ENCODE measurements at places on chromosomes 7 and 10.
A peak's percentile ranks its signal among the peaks of the same experiment; 100 is the strongest.

GRCh38 chr7:152959610-152960009, 200.1 kb downstream of the ACTR3B start:
- no peaks in the 10 kb centered on the region for H3K36me3 ChIP-seq
- DNase-seq = no peak

DNA sequence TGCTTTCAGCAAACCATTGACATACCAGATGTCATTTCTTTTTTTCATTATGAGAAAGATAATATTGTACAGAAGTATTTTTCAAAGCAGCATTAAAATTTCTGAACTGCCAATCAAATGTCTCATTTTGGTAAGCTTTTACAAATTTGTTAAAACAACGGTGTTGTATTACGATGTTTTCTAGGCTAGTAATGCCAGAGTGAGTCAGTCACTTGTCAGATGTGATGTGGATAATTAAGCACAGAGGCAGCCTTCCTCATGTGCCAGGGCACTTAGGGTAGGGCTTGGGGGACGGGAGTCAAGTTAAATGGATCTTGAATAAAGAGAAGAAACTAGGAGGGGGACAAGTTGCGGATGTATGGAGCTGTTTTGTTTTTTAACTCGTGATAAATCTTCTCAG, 10.1 kb downstream of the PSTK start:
- DNase-seq = no peak
- H3K4me3 ChIP-seq = no peak overlapping the region
- peaks cover 18% of the 10 kb centered on the region for H3K36me3 ChIP-seq
- peak overlapping the region; percentile 97 for H3K27ac ChIP-seq
- peaks cover 5% of the 10 kb centered on the region for H3K4me1 ChIP-seq

DNA sequence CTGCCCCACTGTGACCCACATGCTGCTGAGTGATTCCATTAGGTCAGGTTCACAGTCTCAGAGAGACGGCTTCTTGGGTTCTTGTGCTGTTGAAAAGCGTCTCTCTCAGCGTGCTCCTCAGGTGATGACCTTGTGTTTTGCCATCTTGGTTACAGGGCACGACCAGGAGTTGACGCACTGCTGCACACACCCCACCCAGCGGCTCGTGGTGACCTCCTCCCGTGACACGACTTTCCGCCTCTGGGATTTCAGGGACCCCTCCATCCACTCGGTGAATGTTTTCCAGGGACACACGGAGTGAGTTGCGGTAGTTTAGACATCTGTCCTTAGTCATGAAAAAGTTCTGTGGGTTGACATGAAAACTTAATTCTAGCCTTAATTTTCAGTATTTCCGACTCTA, 48.8 kb downstream of the WDR37 start:
- no peak overlapping the region for H3K4me3 ChIP-seq
- peaks cover 33% of the 10 kb centered on the region for H3K4me1 ChIP-seq
- peak overlapping the region; percentile 15 for H3K27ac ChIP-seq
- no peaks in the 10 kb centered on the region for H3K27me3 ChIP-seq
- H3K36me3 ChIP-seq = peaks cover 87% of the 10 kb centered on the region
- no peak for DNase-seq

DNA sequence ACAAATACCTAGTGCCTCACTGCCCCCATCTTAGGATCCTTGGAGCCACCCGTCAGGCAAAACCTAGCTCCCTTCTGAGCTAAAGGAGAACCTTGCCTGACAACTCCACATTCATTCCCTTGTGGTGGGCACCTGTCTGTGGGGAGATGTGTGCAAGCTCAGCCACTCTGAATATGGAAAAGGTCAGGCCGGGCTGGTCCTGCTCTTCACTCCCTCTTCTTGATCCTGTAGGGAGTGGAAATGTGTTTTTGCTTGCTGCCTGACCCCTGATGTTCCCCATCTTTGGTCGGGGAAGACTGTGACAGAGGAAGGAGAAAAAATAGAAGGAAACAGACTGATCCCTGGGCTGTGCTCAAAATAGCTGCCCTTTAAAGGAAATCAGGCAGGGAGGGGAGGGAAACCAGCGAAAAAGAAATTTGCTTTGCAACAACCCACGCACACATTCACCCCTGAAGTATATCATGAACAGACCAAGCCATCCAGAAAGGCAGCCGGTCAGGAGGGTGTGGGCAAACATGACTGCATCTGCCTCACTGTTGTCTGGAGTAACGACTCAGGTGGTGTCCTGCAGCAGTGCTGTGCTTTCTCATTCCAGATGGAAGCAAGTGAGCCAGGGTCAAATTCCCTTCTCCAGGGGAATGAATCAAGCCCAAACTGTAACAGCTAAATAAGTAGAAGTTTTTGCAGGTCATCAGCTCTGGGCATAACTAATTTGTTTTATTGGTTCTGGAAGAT, 74.0 kb downstream of the SCRN1 start:
- DNase-seq = no peak
- peaks cover 37% of the 10 kb centered on the region for H3K36me3 ChIP-seq
- no peak overlapping the region for H3K4me3 ChIP-seq
- H3K4me1 ChIP-seq = peaks cover 18% of the 10 kb centered on the region
- H3K27me3 ChIP-seq = no peaks in the 10 kb centered on the region
- peak overlapping the region; percentile 77 for H3K27ac ChIP-seq

GRCh38 chr7:98329100-98329790, 47.8 kb downstream of the BRI3 start:
- H3K27ac ChIP-seq = peak overlapping the region; percentile 87
- H3K27me3 ChIP-seq = peaks cover 13% of the 10 kb centered on the region
- peaks cover 16% of the 10 kb centered on the region for H3K4me1 ChIP-seq
- no peak for DNase-seq

GRCh38 chr10:37754538-37755323, 102.7 kb downstream of the ZNF248 start:
- no peak overlapping the region for H3K4me3 ChIP-seq
- H3K27me3 ChIP-seq = peaks cover 3% of the 10 kb centered on the region
- peaks cover 4% of the 10 kb centered on the region for H3K36me3 ChIP-seq
- no peaks in the 10 kb centered on the region for H3K4me1 ChIP-seq
- H3K27ac ChIP-seq = no peak overlapping the region

DNA sequence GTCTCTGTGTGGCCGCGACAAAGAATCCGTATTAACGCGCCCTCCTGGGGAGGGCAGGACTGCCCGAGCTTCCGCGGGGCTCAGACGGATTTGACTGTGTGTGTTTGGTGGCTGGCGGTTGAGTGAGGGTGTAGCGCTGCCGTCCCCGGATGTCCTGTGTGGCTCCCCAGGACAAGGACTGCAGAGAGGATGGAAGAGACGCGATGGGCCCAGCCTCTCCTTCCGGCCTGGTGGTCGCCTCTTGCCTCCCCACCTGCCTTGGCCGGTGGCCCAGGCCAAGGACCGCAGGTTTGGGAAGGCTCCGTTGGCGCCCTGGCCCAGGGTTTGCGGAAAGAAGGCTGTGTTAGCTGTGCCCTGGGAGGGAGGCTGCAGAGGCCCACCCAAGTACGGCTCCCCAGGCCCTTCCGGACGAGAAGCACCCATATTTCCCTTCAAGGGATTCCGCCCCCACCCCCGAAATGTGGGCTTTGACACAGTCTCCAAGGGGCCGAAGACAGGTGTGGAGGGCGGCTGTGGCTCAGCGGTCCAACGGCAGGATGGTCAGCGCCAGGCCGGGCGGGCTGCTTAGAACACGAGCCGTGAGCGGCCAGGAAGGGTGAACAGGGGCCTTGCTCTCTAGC, 2.3 kb downstream of the UNCX start:
- peak overlapping the region; percentile 81 for H3K4me3 ChIP-seq
- H3K27me3 ChIP-seq = peaks cover 89% of the 10 kb centered on the region
- no peaks in the 10 kb centered on the region for H3K36me3 ChIP-seq
- DNase-seq = peak; percentile 44
- no peak overlapping the region for H3K27ac ChIP-seq
- peaks cover 44% of the 10 kb centered on the region for H3K4me1 ChIP-seq

GRCh38 chr7:2760098-2760889, 72.3 kb downstream of the AMZ1 start:
- H3K27me3 ChIP-seq = peaks cover 2% of the 10 kb centered on the region
- peak overlapping the region; percentile 90 for H3K27ac ChIP-seq
- peaks cover 54% of the 10 kb centered on the region for H3K36me3 ChIP-seq
- DNase-seq = no peak

- H3K4me3 ChIP-seq = no peak overlapping the region
- peaks cover 12% of the 10 kb centered on the region for H3K27me3 ChIP-seq
- no peak overlapping the region for H3K27ac ChIP-seq
Measured at GRCh38 chr10:69232252-69232651, 12.1 kb downstream of the HKDC1 start.

DNA sequence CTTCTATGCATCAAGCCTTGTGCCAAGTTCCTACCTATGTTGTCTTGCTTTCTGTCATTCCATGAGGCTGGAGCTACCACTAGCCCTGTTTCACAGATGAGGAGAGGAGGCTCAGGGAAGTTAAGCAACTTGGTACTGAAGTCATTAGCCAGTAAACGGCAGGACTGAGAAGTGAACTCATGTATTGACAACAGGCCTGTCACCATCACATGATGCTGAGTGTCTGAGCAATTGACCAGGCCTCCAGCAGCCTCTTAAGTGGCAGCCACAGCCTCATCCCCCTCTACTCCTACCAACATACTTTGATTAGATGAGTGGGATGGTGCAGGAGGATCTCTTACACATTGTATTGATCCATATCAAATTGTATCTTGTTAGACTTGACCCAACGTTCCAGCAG, 317.6 kb downstream of the GRID1 start:
- H3K4me3 ChIP-seq = no peak overlapping the region
- H3K4me1 ChIP-seq = no peaks in the 10 kb centered on the region
- H3K27ac ChIP-seq = no peak overlapping the region
- DNase-seq = no peak
- H3K36me3 ChIP-seq = no peaks in the 10 kb centered on the region
- peaks cover 5% of the 10 kb centered on the region for H3K27me3 ChIP-seq

- DNase-seq = no peak
- H3K36me3 ChIP-seq = no peaks in the 10 kb centered on the region
- peaks cover 34% of the 10 kb centered on the region for H3K4me1 ChIP-seq
- H3K27ac ChIP-seq = no peak overlapping the region
- no peak overlapping the region for H3K4me3 ChIP-seq
Measured at GRCh38 chr7:922334-923107, 32.0 kb downstream of the ADAP1 start.

GRCh38 chr7:107643407-107643806, 17.2 kb upstream of the SLC26A4 start:
- no peaks in the 10 kb centered on the region for H3K36me3 ChIP-seq
- peaks cover 11% of the 10 kb centered on the region for H3K4me1 ChIP-seq
- no peak for DNase-seq
- no peak overlapping the region for H3K27ac ChIP-seq
- no peak overlapping the region for H3K4me3 ChIP-seq

- no peak overlapping the region for H3K4me3 ChIP-seq
- DNase-seq = no peak
- H3K27me3 ChIP-seq = no peaks in the 10 kb centered on the region
- H3K36me3 ChIP-seq = peaks cover 71% of the 10 kb centered on the region
- H3K27ac ChIP-seq = no peak overlapping the region
Measured at GRCh38 chr10:7378602-7379403, 32.0 kb downstream of the SFMBT2 start.

DNA sequence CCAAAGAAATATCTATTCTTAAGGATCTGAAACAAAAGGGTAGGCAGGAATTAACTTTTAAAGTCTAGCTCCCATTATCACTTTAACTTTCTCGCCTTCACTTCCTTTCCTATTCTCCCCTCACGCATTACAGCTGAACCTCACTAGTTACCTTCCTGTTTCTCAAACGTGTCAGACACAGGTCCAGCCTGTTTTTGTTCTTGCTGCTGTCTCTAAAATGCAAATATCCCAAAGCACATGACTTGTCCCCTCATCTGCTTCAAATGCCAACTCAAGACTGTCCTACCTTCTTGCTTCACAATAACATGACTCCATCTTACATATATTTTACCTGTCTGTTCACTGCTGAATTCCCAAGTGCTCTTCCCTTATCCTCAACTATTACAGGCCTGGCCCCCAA, 17.6 kb downstream of the ZDHHC6 start:
- DNase-seq = no peak
- H3K4me3 ChIP-seq = no peak overlapping the region
- H3K4me1 ChIP-seq = no peaks in the 10 kb centered on the region

- peaks cover 2% of the 10 kb centered on the region for H3K27me3 ChIP-seq
- H3K27ac ChIP-seq = no peak overlapping the region
- DNase-seq = no peak
- no peaks in the 10 kb centered on the region for H3K36me3 ChIP-seq
Measured at GRCh38 chr10:12719365-12719764, 282.1 kb downstream of the CCDC3 start.

- H3K27ac ChIP-seq = peak overlapping the region; percentile 69
- peaks cover 22% of the 10 kb centered on the region for H3K27me3 ChIP-seq
- peak overlapping the region; percentile 95 for H3K4me3 ChIP-seq
- peaks cover 42% of the 10 kb centered on the region for H3K4me1 ChIP-seq
Measured at GRCh38 chr7:82443036-82443546, 486 bp downstream of the CACNA2D1 start.

- peaks cover 40% of the 10 kb centered on the region for H3K36me3 ChIP-seq
- peaks cover 25% of the 10 kb centered on the region for H3K4me1 ChIP-seq
Measured at GRCh38 chr10:132602614-132603013, 65.0 kb downstream of the INPP5A start.

DNA sequence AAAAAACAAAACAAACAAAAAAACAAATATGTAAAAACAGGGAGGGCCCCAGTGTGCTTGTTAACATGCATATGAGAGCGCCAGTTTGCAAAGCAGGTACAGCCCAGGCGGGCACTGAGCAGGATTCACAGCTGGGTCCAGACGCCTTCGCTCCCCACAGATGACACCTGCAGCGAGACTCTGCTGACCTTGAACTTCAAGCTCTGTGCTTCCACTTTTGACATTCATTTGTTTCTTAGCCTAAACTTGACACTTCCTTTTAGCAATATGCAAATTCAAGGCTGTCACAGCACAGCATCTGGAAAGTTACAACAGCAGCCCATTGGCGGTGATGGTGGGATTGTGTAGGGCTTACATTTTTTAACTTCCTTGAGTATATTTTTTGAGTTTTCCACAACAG, 88.8 kb upstream of the TNS3 start:
- H3K36me3 ChIP-seq = no peaks in the 10 kb centered on the region
- DNase-seq = no peak
- H3K4me1 ChIP-seq = peaks cover 15% of the 10 kb centered on the region
- peaks cover 30% of the 10 kb centered on the region for H3K27me3 ChIP-seq
- no peak overlapping the region for H3K27ac ChIP-seq

GRCh38 chr7:86833360-86833759, 189.7 kb downstream of the GRM3 start:
- H3K36me3 ChIP-seq = no peaks in the 10 kb centered on the region
- H3K4me1 ChIP-seq = no peaks in the 10 kb centered on the region
- no peak for DNase-seq
- no peak overlapping the region for H3K27ac ChIP-seq
- H3K27me3 ChIP-seq = peaks cover 2% of the 10 kb centered on the region

DNA sequence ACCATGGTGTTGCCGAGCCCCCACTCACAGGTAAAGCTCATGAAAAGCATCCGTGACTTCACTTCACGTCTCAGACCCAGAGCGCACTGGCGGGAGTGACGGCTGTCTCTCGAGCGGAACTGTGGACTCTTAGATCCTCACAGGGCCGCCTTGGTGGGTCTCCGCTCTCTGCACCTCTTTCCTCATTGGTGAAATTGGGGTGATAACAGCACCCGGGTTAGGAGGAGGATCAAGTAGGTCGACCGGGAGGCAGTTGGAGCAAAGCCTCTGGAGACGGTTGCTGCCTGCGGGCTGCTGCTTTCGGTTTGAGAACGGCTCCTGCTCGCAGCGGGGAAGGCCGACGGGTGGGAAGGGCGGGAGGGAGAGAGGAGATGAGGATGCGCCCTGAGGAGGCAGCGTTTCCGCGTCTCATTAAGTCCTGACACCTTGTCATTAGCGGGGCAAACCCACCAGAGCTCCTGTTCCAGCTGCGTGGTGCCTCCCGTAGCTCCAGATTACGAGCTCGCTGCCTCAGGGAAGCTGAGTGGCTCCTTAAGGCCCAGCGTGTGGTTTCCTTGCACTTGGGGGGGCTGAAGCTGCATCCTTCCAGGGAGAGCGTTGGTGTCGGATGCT, 51.9 kb upstream of the CFAP46 start:
- H3K4me1 ChIP-seq = peaks cover 34% of the 10 kb centered on the region
- H3K27ac ChIP-seq = no peak overlapping the region
- no peak overlapping the region for H3K4me3 ChIP-seq
- no peak for DNase-seq

Measured in nephron progenitor cell (in vitro differentiated cells).